ENCODE measurements at places on chromosomes 4 and X. TPM values are rescaled to one million over a fixed set of nuclear protein-coding genes. Genes with fewer than 3 reads are reported as not detected.
A peak's percentile ranks its signal among the peaks of the same experiment; 100 is the strongest.

- no peak for DNase-seq
Measured at GRCh38 chr4:168695288-168695687, 198.4 kb downstream of the PALLD start.

GRCh38 chrX:8604131-8604530 lies 127.8 kb downstream of the ANOS1 start:
- DNase-seq: peak; percentile 27

ADAD1 gene
- polyA plus RNA-seq: not detected

FAM47A gene
- polyA plus RNA-seq: 0.04 TPM

All from muscle of back (tissue), 13 donors.